ENCODE measurements at places on chromosomes 5 and 9. TPM values are rescaled to one million over a fixed set of nuclear protein-coding genes. Genes with fewer than 3 reads are reported as not detected.

- no peak overlapping the region for H3K27ac ChIP-seq
- H3K4me3 ChIP-seq = no peak overlapping the region
- H3K27me3 ChIP-seq = no peaks in the 10 kb centered on the region
- no peak for DNase-seq
- H3K36me3 ChIP-seq = no peaks in the 10 kb centered on the region
- peaks cover 2% of the 10 kb centered on the region for H3K4me1 ChIP-seq
Observed at GRCh38 chr5:138841531-138841930, 33.6 kb downstream of the LRRTM2 start.

- no peak overlapping the region for H3K4me3 ChIP-seq
- H3K36me3 ChIP-seq = no peaks in the 10 kb centered on the region
- no peaks in the 10 kb centered on the region for H3K27me3 ChIP-seq
- H3K27ac ChIP-seq = no peak overlapping the region
- DNase-seq = peak; percentile 56
Observed at GRCh38 chr9:34451545-34451944, 6.8 kb downstream of the FAM219A start.

GRCh38 chr5:142364251-142365145 lies 39.7 kb upstream of the SPRY4 start:
- H3K36me3 ChIP-seq = no peaks in the 10 kb centered on the region
- no peak for DNase-seq
- H3K27ac ChIP-seq = no peak overlapping the region
- H3K27me3 ChIP-seq = no peaks in the 10 kb centered on the region
- no peak overlapping the region for H3K4me3 ChIP-seq

- peak overlapping the region; percentile 97 for H3K27ac ChIP-seq
- peak; percentile 95 for DNase-seq
- H3K4me1 ChIP-seq = peaks cover 82% of the 10 kb centered on the region
Observed at GRCh38 chr5:180803181-180804128, 849 bp upstream of the MGAT1 start.

DNA sequence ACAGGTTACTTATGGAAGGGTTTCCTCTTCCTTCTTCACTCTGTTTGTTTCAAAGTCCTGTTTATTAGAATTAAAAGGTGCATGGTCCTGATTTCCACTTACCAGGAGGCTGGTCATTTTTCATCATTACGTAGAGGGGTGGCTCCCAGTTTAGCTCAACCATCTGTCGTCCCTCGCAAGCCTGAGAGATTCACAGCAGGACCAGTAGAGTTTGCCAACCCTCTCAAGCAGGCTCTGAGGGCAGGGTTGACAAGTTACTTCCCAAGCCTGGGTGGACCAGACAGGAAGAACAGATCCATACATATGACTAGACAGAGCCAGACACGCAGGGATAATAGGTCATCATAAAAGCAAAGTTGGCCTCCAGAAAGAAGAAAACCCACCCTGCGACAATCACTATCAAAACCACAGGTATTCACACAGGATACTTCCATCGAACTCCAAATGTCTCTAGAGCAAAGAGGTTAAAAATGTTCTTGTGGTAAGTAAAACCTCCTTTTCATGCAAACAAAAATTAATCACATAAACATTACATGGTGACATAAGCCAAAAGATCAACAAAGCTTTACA lies 151.9 kb downstream of the ELAVL2 start:
- no peaks in the 10 kb centered on the region for H3K27me3 ChIP-seq

MOB3B gene
- total RNA-seq = 0.05 TPM

ADAMTS16 gene
- not detected for total RNA-seq

FBLL1 gene
- not detected for total RNA-seq

PLPP6 gene
- 9.6 TPM for total RNA-seq

WDR55 gene
- total RNA-seq = 35.2 TPM
